ENCODE measurements at places on chromosomes 3 and 15.

DNA sequence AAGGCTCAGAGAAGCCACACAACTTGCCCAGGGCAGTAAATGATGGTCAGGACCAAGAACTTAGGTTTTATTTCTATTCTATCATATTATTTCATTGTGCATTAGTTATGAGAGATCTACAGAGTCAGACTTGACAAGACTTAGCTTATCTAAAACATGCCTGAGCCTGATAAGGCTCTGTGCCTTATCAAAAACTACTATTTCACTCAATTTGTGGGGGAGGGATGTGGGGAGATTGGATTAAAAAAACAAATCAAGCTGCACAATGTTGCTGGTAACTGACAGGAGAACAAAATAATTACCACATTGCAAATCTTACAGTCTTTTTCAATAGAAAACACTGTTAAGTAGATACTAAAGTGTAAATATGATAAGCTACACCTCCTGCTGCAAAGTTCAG lies 16.0 kb downstream of the HACD2 start:
- DNase-seq = no peak

DNA sequence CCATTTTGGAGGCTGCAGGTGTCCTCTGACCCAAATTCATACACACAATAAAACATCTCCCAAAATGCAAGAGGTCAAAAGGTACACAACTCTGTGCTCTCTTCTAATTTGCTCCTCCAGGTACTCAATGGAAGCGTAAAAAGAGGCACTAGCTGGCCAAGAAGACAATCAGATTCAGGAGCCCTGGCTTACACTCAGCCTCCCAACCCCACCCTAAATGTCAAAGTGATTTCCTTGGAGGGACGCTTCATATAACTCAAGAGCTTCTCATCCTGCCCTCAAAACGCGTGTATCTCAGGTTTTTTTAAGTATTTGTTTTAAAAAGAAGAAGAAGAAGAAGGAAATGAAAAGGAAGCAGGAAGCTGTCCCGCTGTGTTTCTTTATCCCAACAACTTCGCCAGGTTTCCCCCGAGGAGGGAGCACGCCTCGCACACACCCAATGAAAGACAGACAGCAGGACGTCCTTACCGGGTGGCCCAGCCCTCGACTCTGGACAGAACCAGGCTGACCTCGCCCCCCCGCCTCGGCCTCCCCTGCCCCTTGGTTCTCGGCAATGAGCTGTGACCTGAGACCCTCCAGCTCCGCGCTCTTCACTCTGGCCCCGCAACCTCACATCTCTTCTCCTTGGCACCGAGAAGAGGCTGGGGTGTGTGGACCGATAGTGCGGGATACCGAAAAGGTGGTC lies 620.7 kb upstream of the ZNF385D start:
- no peak for DNase-seq

GRCh38 chr3:108667312-108667711 lies 77.8 kb downstream of the DZIP3 start:
- no peak for DNase-seq

DNA sequence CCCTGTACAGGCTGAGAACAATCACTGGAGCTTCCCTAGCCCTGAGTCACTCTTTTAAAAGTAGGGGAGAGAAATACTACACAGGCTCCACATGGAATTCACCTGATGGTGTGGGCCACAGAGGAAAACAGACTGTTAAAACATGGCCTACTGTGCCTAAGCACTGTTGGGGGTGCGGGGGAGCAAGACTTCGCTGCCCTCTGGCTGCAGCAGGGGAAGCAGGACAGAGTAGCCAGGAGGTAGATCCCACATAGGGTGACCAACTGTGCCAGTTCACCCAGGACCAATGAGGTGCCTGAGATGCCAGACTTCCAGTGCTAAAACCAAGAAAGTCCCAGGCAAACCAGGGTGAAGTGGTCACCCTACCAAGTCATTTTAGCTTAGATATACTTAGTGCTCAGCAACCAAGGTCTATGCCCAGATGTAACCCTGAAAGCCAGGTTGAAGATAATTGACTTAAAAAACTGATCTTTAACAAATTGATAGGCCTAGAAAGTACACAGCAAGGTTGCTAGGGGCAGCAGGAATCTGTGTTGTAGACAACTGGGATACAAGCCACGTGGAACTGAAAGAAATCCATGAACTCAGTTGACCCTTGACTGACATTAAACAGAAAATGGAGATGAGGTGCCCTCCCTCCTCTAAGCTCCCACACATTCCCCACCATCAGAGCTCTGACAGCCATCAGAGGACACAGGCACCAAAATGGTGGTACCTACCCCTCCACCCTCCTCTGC lies 344.2 kb upstream of the PPP2R3A start:
- DNase-seq = no peak

- no peak for DNase-seq
These were observed 23.2 kb downstream of the LINGO1 start for GRCh38 chr15:77609558-77609957.

- no peak for DNase-seq
These were observed 271.4 kb upstream of the RARB start for GRCh38 chr3:25156626-25157025.

All from activated CD4-positive, CD25-positive, alpha-beta regulatory T cell (primary cell).